ENCODE measurements at places on chromosomes 13 and 19.
A peak's percentile ranks its signal among the peaks of the same experiment; 100 is the strongest.

GRCh38 chr13:51317262-51317661 is 22.2 kb upstream of the SERPINE3 start:
- DNase-seq: no peak

GRCh38 chr19:10111405-10111811 is at the start of gene P2RY11:
Gene P2RY11 (plus strand): TSS chr19:10111693. CDS start chr19:10111722, 29 bp downstream.
- DNase-seq: no peak

DNA sequence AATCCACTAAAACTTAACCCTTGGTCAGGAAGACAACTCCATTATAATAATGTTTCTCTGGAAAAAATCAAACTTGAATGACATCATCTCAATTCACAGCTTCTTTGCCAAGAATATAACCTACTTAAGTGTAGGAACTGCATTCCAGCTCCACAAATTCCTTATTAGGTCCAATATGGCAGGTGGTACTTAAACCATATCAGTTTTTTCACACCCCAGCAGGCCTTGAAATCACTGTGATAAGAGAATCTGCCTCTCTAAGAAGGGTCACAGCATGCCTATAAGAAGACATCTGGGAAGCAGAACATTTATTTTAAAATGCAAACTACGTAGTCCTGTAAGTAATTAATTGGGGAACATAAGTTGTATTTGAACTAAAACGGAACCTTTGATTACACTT is 687.8 kb downstream of the DIAPH3 start:
- no peak for DNase-seq

- peak; percentile 60 for DNase-seq
Measured at GRCh38 chr13:75372517-75372916, 109.5 kb downstream of the TBC1D4 start.

DNA sequence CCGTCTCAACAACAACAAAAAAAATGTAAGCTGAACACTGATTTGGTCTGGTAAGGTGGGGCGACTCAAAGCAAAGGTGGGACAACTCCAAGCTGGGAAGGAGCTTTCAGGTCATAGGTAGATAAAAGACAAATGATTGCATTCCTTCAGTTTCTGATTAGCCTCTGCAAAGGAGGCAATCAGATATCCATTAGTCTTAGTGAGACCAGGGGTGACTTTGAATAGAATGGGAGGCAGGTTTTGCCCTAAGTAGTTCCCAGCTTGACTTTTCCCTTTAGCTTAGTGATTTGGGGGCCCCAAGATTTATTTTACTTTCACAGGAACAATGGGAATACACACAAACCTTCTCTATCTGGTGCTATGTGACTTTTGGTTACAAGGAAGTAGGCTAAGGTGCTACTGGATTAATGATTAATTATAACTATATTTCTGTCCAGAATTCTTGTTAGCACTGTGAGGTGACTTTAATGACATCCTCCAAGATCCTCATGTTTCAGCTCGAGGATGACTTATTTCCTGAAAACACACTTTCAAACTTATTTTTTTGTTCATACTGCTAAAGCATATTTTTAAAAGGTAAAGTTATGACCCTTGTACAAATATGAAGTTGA is 10.6 kb upstream of the MTRF1 start:
- DNase-seq: no peak

GRCh38 chr13:36998624-36999041 is 507 bp downstream of the ALG5 start:
- no peak for DNase-seq

- DNase-seq: no peak
Measured at GRCh38 chr19:29974701-29975100, 32.7 kb downstream of the URI1 start.

DNA sequence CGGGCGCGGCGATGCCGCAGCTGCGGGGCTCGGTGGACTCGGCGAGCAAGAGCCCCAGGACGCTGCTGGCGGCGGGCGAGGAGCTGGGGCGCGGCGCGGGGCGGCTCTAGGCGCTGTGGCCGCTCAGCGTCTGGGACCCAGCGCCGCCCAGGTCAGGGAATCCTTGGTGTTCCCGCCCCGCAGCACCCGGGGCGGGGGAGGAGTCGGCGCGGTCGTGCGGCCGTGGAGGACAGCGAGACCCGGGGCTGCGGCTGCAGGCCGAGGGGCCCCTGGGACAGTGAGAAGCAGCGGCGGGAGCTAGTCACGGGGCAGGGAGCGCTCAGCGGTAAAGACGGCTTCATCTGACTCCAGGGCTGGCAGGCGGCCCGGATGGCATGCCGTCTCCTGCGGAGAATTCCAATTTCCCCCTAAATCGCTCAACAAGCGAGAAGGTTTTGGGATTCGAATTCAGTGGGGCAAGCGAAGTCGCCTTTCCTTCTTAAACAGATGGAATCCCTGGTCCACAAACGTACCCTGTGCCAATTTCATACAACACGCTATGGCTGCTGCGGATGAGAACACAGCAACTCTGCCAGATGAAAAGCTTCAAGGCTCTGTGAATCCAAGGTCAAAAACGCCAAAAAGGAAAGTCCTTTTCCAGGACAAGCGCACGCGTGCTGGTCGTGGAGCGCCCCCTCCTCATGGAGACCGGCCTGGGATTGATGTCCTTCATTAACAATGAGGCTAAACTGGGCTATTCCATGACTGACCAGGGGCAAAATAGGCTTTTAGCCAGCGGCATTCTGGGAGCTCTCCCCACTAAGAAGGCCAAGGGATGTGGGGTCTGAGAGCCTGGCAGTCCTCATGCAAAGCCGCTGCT is 4.2 kb upstream of the ZSCAN4 start:
- peak; percentile 39 for DNase-seq

GRCh38 chr13:50592412-50593155 is 250.9 kb downstream of the DLEU7 start:
- DNase-seq: peak; percentile 9

GRCh38 chr13:20477394-20477793 is 48.3 kb downstream of the CRYL1 start:
- no peak for DNase-seq

- no peak for DNase-seq
Measured at GRCh38 chr13:26829716-26830115, 69.1 kb upstream of the GPR12 start.

- no peak for DNase-seq
Measured at GRCh38 chr19:8404391-8405151, 8.5 kb upstream of the MARCHF2 start.

- peak; percentile 62 for DNase-seq
Measured at GRCh38 chr19:11142528-11143171, 12.9 kb downstream of the SPC24 start.

GRCh38 chr13:41365631-41366030 is 54.6 kb downstream of the NAA16 start:
- no peak for DNase-seq

DNA sequence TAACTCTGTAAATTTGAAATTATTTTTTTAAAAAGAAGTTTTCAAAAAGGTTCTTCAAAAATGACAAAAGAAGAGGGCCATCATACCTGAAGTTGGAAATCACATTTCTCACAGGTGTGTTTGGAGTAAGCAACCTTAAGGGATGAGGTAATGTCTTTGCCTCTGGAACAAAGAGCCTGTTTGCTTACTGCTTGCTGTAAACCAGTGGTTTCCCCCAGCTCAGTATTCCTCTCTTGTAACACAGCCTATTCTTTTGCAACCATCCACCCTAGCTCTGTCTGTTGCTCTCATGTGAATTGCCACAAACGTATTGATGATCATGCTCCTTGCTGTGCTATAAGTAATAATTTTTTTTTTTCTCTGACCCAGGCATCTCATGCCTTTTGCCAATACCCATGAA is 38.1 kb downstream of the UCHL3 start:
- DNase-seq: no peak

- no peak for DNase-seq
Measured at GRCh38 chr19:32346901-32347300, 1.5 kb downstream of the ZNF507 start.

DNA sequence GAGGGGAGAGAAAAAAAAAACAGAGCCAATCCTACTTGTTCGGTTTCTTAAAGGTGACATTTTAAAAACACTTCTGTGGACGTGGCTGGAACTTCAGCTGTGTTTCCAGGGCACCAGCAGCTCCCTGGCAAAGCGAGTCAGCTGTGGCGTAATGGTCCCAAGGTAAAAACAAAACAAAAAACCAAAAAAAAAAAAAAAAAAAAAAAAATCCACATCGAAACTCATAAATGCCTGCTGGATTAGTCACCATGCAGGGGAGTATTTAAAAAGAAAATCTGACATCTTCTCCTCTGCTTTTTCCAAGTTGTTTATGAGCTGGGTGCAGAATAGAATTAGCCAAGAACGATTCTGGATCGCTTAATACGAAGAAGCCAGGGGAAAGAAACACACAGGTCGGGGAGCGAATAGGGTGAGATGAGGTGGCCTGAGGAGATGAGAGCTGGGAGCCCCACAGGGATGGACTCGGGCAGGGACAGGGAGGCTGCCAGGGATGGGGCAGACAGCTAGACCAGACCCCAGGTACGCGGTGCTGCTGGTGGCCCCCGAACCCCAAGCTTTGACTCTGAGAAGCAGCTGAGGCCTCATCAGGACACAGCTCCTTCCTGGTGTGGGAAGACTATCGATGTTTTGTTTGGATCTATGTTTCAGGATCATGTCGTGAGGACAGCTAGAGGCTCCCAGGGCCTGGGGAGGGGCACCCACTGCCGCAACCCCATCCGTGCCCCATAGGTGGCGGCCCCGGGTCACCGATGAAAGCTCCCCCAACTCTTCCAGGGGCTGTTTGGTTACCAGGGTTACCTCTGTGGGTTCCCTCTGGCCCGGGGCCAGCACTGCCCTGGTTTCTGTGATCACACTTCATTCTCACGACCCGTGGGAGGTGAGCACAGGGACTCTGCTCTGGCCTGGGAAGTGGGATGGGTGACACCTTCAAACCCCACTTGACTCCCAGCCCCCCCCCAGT is 3.1 kb upstream of the CTXN1 start:
- peak; percentile 79 for DNase-seq

DNA sequence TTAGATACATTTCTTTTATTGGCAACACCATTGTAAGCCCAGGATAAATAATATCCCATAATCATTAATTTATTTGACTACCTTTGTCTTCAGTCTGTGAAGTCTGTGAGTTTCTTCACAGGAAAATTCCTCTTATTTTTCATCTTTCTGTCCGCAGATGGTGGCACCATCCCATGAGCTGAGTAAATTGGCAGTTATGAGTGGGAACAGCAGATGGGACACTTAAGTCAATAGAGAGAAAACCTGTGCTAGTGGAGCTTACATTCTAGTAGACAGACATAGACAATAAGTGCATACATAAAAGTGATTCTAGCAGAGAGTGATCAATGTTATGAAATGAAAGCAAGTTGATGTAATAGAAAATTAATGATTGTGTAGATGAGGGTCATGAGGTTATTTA is 638.2 kb upstream of the MIR17HG start:
- DNase-seq: no peak

DNA sequence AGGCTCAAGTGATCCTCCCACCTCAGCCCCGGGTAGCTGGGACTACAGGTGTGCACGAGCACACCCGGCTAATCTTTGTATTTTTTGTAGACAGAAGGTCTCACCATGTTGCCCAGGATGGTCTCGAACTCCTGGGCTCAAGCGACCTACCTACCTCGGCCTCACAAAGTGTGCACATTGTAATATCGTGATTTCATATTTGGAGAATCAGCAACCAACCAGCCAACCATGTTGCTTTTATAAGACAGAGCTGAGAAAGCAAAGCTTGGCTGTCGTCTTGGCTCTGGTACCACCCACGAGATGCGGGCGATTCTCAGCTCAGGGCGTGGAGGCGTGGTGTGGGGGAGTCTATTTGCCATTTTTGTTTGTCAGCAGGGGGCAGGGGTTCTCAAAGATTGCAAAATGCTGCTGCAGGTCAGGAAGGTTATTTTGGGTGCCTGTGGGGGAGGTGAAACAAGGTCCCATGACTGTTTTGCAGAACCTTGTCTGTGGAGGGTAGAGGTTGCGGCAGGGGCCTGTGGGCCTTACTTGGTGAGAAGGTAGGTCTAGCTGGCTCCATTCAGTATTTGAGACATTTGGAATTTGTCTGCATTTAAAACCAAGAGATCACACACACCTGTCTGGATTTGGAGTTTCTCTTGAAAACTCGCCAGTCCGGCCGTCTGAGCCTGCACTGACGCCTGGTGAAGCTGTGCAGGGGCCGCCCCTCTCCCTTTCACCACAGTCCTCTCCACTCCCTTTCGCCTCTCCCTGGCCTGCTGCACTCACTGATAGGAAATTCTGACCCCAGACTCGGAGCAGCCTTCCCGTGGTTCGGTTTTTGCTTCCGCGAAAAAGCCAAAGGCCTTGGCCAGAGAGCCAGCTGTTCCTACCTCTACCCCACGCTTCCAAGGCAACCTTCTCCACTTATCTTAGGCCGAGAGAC is 15.4 kb downstream of the TNFAIP8L1 start:
- no peak for DNase-seq

DNA sequence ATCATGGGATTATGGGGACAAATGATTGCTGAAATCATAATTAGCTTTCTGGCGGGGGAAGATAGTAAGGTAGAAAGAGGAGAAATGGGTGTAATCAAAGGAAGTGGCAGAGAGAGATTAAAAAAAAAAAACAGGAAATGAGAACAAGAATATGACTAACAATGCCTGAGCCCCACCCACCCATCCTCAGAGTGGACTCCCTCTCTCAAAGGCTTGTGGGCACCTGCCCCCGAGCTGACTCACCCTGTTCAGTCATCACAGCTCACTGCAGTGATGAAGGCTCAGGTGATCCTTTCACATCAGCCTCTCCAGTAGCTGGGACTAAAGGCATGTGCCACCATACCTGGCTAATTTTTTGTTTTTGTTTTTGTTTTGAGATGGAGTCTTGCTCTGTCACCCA is 26.4 kb upstream of the TPT1 start:
- peak; percentile 57 for DNase-seq

DNA sequence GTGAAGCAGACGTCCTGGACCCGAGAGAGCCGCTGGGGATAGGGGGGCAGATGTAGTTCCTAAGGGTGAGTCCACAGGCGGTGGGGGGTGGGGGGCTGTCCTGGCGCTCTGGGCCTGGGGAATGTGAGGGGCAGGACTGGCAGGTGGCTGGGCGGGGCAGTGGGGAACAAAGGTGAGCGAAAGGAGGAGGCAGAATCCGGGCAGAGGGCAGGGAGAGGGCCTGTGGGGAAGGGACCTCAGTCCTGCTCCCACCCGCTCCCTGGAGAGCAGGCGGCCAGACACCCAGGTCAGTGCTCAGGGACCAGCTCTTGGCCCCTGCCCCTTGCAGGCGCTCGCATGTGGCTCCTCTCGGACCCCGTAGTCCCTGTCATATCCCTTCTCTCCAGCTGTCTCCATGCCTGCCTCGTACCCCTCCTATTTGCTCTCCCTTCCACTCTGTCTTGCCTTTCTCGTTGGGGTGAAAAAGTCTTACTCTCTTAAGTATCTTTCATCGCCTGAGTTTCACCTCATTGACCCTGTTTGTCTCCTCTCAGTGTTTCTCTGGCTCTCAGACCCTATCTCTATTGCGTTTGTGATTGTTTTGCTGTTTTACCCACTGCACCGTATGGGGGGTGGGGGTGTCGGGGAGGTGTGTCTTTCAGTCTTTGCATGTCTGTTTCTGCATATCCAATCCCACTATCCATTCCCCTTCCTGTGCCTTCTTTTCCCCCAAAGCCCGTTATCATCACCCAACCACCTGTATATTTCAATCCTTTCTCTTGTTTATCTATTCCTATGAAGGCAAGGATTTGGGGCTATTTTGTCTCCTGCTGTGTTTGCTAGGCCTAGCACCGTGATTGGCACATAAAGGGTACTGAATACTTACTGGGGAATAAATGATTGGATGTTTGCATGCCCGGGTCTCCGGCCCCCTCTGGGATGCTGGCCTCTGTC is 5.8 kb downstream of the SPHK2 start:
- no peak for DNase-seq

GRCh38 chr13:106906426-106906996 is 338.6 kb upstream of the ARGLU1 start:
- DNase-seq: no peak

- no peak for DNase-seq
Measured at GRCh38 chr19:1270213-1270853, 1.2 kb downstream of the CIRBP start.
